Subcutaneous preadipocyte (primary cell): ENCODE measurements at places on chromosomes 16 and 17. TPM values are rescaled to one million over a fixed set of nuclear protein-coding genes. Genes with fewer than 3 reads are reported as not detected.

The NR1D1 gene
- 2.6 and 3.1 TPM in 2 replicates for total RNA-seq

The TNFRSF13B gene
- total RNA-seq, result not detected in 2 replicates

The GRB7 gene
- total RNA-seq, result 0.20 and 0.37 TPM in 2 replicates

The GPS1 gene
- 105 and 113 TPM in 2 replicates for total RNA-seq

The CACNA1G gene
- 0.39 and 0.73 TPM in 2 replicates for total RNA-seq

The CNGB1 gene
- total RNA-seq, result not detected in 2 replicates

The MAP3K3 gene
- total RNA-seq, result 30.1 and 38.1 TPM in 2 replicates

The DPEP3 gene
- not detected in 2 replicates for total RNA-seq

The CDRT4 gene
- 1.6 and 1.8 TPM in 2 replicates for total RNA-seq
